ENCODE measurements at places on chromosomes 7 and 10.
A peak's percentile ranks its signal among the peaks of the same experiment; 100 is the strongest.

- no peak for DNase-seq
These were observed 393.6 kb upstream of the STEAP1 start for GRCh38 chr7:89760690-89761089.

- DNase-seq = no peak
These were observed 6.6 kb downstream of the LDB3 start for GRCh38 chr10:86674912-86675311.

DNA sequence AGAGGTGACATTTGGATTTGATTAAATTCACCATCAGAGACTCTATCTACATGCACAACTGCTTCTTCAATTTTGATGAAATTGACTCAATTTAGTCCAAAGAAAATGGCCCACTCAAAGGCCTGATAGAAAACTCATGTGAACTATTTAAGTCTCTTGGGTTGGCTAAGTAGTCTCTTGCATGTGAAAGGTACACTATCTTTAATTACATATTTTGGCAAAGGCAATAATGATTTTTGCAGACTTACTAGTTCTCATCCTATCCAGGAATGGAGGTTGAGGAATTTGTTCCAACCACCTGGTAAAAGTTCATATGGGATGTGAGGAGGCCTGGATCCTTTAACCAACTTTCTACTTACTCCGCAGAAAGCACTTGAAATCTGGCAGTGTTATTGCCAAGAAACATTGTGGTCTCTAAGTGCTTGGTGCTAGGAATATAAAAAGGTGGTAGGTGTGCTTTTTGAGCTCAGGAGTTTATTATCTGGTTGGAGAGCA lies 618.6 kb upstream of the MKI67 start:
- DNase-seq = no peak

GRCh38 chr10:26952094-26952493 lies 91.3 kb upstream of the ABI1 start:
- DNase-seq = no peak

DNA sequence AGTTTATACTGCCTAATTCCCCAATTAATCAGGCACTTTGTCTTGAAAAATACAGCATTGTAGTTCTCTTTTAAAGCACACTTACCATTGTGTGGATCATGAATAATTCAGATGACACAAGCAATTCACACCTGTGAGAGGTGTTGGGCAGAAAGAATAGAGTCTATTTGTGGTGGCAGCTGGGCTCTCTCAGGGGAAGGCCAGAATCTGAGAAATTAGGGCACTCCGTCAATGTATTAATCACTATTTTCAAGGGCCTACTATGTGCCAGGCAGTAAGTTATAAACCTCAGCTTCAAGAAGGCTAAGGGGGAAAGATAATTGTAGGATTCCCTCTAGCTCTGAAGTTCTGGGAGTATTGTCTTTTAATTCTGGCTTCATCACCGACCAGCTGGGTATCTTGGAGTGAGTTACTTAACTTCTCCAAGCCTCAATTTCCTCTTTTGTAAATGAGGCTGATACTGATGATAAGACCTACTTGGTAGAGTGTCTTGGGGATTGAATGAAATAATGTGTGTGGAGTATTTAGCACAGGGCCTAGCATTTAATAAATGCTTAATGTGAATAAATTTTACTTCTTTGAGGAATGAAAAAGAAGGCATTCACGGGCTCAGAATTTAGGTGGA lies 2.5 kb downstream of the CHN2 start:
- no peak for DNase-seq

GRCh38 chr7:82247814-82248433 lies 195.7 kb downstream of the CACNA2D1 start:
- no peak for DNase-seq

- DNase-seq = no peak
These were observed 683.2 kb upstream of the IGFBP3 start for GRCh38 chr7:46604241-46604661.

GRCh38 chr7:157771-158625 lies 34.4 kb upstream of the FAM20C start:
- no peak for DNase-seq

DNA sequence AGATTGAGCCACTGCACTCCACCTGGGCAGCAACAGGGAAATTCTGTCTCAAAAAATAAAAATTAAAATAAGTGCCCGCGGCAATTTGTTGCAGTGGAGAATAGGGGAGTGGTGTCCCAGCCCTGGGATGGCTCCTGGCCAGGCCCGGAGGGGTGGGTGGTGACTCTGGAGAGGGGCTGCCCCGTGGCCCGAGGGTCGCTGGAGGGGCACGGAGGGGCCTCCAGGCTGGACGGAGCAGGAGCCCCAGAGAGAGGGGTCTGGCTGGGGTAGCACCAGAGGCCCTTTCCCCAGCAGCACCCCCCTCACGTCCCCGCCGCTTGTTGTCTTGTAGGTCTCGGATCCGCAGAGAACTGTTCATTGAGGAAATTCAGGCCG lies 38.6 kb upstream of the SH2B2 start:
- no peak for DNase-seq

DNA sequence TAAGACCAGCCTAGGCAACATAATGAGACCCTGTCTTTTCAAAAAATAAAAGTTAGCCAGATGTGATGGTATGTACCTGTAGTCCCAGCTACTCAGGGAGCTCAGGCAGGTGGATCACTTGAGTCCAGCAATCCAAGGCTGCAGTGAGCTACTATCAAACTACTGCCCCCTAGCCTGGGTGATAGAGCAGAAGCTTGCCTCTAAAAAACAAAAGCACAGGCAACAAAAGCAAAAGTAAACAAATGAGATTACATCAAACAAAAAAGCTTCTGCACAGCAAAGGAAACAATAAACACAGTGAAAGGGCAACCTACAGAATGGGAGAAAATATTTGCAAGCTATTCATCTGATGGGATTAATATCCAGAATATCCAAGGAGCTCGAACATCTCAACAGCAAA lies 65.4 kb downstream of the FANK1 start:
- DNase-seq = no peak

GRCh38 chr10:14476641-14477407 lies 146.1 kb upstream of the FRMD4A start:
- no peak for DNase-seq

- DNase-seq = no peak
These were observed 112.3 kb upstream of the FAM133B start for GRCh38 chr7:92702535-92702934.

DNA sequence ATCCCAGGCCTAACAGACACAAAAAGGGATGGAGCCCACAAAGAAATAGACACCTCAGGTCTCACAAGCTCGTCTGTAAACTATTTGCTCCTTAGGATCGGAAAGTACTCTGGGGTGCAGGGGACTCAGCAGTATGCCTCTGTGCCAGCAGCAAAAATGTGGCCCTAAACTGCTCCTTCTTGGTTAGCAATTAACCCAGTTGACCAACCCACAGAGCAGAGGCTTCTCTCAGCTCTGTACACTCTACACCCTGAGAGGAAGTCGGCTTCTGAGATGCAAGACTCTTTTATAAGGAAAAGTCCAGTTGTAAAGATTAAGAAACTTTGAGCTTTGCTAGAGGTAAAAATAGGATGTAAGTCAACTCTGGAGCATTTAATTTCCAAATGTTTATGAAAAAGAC lies 156.3 kb upstream of the PRSS58 start:
- DNase-seq = no peak

GRCh38 chr10:72170263-72170662 lies 45.5 kb upstream of the ANAPC16 start:
- DNase-seq = no peak

DNA sequence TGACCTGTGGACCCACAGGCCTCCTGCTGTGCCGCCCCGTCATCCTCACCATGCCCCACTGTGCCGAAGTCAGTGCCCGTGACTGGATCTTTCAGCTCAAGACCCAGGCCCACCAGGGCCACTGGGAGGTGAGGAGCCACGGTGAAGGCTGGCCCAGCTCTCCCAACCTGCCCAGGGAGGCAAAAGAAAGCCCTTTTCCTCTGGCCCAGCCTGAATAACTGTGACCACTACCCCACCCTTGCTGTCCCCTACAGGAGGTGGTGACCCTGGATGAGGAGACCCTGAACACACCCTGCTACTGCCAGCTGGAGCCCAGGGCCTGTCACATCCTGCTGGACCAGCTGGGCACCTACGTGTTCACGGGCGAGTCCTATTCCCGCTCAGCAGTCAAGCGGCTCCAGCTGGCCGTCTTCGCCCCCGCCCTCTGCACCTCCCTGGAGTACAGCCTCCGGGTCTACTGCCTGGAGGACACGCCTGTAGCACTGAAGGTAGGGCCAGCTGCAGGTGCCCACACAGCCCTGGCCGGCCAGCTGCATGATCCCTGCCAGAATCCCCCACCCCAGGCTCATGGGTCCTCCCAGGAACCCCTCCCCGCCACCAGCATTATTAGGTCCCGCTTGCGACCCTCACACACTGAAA lies 25.5 kb upstream of the SLC29A3 start:
- DNase-seq = no peak

DNA sequence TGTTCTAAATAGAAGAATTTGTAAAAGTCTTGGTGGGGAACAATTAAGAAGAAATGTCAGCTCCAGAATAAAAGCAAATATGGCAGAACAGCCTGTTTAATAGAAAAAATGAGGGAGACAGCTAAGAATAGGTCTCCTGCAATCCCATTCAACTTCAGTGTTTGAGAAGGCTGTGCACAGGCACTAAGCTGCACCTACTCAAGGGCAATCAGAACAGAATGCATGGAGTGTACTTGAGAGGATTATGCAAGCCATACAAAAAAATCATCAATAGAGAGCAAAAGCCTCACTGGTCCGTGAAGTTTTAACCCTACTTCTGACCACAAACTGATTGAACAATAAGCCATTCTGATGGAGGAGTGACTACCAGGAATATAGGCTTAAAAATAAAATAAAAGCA lies 690.7 kb upstream of the PCDH15 start:
- no peak for DNase-seq

DNA sequence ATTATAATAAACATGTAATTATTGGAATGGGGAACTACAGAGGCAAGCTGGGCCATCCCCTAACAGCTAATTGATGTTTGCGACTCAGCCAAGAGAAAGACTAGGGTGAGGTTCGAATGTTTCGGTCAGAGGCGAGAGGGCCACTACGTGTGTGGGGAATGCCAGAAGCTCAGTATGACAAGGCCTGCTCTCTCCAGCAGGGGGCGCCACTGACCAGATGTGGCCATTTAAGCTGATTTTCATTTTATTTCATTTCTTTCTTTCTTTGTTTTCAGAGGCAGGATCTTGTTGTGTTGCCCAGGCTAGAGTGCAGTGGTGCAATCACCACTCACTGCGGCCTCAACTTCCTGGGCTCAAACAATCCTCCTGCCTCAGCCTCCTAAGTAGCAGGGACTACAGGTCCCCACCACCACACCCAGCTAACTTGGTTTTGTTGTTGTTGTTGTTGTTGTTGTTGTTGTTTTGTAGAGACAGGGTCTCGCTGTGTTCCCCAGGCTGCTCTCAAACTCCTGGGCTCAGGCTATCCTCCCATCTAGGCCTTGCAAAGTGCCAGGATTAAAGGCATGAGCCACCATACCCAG lies 38.1 kb downstream of the TMEM130 start:
- peak; percentile 10 for DNase-seq

DNA sequence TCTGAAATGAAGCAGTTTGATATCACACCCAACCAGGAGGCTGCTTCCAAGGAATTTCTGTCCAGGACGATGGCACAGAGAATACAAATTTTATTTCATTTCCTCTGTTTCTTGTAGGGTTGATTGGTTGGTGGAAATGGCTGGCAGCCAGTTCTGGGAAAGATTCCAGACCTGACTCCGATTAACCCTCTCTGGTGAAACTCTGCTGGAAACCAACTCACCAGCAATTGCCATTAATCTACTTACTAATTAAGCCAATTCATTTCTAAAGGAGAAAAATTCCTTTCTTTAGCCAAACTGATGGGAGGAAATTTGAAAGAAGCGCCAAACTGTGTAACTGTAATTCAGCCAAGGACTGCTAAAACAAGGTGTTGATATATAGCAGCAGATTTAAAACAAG lies 10.7 kb downstream of the PTF1A start:
- no peak for DNase-seq

GRCh38 chr10:70191972-70192305 lies 21.6 kb upstream of the SAR1A start:
- no peak for DNase-seq

GRCh38 chr7:54426406-54426805 lies 115.8 kb upstream of the VSTM2A start:
- DNase-seq = no peak

DNA sequence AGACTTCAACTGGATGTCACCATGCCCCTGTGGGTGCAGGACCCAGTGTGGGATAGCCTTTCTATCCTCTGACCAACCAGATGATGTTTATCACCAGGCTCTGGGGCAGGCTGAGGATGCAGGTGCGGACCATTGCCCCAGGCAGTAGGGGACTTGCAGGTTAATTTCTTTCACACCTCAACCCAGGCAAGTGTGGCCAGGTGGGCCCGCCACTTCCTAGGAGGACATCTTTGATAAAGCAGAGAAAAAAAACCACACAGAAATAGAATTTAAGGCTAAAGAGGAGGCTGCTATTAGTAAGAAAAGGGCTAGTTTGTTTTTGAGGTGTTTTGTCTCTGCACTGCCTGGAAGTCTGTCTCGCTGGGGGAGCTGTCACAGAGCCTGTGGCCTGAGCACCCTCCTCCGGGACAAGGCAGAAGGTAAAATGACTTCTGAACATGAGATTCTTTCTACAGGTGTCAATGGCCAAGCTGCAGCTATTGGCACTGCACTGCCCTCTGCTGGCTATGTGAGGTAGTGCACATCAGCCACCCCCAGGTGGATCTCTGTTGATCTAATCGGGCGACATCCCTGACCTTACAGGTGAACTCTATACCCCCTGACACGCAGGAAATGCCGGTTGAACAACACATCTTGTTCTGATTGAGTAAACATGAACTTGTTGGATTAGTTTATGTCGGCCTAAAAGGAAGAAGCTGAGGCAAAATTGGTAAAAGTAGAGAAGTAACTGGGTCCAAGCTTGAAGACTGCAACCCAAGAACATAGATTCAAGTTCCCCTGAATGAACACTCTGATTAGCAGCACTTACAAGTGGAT lies 21.0 kb downstream of the UPP1 start:
- DNase-seq = peak; percentile 80

DNA sequence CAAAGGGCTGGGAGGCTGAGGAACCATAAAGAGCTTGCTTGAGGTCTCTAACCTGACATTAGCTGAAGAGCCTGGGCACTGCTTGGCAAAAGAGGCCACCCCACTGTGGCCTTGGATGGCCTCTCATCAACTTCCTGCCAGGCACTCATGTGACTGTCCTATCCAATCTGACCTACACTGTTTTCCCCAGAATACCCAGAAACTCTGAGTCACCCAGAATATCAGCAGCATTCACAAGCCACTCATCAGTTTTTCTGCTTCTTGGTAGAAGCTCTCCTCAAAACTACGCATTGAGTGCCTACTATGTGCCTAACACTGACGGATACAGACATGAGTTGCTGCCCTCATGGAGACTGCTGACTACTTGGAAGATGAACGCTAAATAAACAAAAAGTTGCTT lies 4.1 kb upstream of the NT5C2 start:
- peak; percentile 18 for DNase-seq

All from activated T-cell treated with anti-CD3 and anti-CD28 coated beads for 24 hours (primary cell).